Stimulated activated CD4-positive, alpha-beta T cell treated with anti-CD3 and anti-CD28 coated beads, Interleukin-4, amount 100 ng/mL, for 24 hours (primary cell): ENCODE measurements at places on chromosomes 3 and 15.

- DNase-seq, result no peak
Measured at GRCh38 chr3:192904632-192905289, 12.9 kb downstream of the MB21D2 start.

DNA sequence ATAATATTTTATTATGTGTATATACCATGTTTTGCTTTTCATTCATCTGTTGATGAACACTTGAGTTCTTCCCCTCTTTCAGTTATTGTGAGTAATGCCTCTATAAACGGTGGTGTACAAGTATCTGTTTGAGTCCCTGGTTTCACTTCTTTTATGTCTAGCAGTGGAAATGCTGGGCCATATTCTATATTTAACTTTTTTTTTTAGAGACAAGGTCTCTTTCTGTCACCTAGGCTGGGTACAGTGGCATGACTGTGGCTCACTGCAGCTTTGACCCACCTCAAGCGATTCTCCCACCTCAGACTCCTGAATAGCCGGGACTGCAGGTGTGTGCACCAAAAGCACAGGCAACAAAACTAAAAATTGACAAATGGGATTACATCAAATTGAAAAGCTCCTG lies 19.9 kb downstream of the GOLM2 start:
- DNase-seq, result peak; percentile 47

- DNase-seq, result no peak
Measured at GRCh38 chr3:87997966-87998365, 60.8 kb downstream of the CGGBP1 start.

- DNase-seq, result no peak
Measured at GRCh38 chr3:187044867-187045552, 94.3 kb downstream of the RPL39L start.

- no peak for DNase-seq
Measured at GRCh38 chr15:100341239-100341749, 481 bp downstream of the ADAMTS17 start.
